ENCODE measurements at places on chromosomes 3 and 15.
A peak's percentile ranks its signal among the peaks of the same experiment; 100 is the strongest.

- DNase-seq, result no peak
Observed at GRCh38 chr3:123511726-123512125, 62.8 kb upstream of the ADCY5 start.

DNA sequence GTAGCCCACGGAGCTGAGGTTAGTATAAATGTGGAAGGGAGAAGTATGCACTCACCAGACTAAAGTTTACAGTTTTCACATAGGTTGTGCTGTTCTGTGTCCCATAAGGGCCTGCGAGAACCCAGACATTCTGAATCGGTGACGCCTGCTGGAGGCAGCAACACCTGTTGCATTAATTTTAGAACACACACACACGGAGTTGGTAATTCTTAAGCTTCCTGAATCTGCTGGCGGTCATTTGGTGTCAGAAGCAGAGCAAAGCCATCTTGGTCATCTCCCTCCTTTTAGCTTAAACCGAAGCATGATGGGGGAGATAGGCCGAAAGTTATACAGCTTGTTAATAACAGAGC lies 41.1 kb upstream of the AP3B2 start:
- peak; percentile 17 for DNase-seq

- no peak for DNase-seq
Observed at GRCh38 chr3:70914862-70915261, 602.4 kb upstream of the MDFIC2 start.

DNA sequence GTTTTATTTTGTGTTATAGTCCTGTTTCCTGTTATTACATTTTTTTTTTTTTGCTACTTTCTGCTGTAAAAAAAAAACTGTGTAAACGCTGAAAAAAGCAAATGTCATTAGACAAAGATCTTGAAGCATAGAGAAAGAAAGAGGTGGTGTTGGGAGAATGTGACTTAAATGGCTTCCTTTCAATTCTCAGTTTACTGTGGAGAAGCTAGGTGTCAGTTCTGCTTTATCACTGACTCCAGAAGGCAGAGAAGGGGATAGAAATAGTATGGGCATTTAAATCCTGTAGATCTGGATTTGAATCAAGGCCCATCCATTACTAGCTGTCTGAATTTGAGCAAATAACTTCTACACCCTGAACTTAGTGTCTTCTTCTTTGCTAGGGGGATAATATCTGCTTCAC lies 23.0 kb downstream of the PPM1L start:
- no peak for DNase-seq

DNA sequence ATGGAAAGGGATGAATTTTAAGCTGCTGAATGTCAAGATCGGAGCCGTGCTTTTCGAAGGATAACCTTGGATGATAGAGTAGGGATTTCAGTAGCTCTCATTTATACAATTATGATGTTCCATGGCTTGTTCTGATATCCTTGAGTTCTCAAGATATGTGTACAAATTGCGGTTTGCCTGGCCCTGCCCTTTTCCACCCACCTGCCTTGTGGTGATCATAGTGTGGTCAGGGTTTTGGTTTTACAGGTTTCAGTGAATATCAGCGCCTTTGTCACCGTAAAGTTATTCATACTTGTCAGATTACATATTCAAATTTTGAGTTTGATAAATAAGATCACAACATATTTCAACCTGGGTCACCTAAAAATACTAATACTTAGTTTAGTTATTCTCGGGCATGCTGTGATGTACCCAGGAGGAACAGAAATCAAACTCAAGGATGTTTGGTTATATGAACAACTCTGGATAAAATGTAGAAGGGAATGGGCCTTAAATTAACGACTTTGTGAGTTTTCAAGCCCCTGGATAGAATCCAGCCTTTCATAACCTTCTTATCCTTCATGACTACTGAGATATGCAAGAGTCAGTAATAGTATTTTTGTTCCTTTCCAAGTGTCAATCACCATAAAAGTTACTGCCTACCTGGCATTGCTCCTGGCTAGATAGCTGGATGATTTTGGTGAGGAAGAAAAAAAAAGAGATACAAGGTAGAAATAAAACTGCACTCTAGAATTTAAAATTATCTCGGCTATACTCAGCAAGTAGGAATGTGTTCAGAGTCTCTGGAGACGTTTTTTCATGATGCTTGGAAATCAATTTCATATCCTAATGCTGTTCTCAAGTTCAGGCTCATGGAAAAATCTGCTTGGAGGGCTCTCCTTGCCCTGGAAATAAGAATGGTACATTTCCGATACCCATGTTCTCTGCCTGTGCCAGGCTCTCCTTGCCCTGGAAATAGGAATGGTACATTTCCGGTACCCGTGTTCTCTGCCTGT lies 209.2 kb upstream of the TPRG1 start:
- DNase-seq, result no peak

DNA sequence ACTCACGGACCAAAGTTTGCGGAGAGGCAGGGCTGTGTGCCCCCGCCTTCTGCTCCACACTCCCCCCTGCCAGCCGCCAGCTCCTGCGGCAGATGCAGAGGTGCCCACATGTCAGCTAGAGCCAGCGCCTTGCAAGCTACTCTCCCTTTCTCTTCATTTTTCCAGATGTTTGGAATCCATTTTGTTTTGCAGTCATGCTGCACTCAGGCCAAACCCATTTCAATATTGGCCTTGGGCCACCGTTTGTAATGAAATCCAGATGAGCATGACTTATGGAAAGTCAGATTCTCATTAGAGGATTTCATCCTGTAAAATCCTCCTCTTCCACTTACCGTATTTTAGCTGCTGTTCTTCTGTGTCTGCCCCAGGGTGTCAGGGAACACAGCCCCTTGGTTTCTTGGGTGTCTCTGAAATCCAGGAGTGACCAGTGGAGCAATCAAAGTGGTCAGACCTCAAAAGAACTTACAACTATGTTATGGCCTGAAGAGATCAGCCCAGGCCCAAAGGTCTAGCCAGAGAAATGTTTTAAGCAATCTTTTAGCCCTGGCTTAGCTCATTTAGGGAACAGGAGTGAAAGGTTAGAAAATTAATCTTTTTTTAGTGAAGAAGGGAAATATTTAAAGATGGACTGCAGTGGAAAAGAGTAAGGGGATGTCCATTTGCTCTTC lies 65.8 kb downstream of the AAGAB start:
- peak; percentile 84 for DNase-seq

DNA sequence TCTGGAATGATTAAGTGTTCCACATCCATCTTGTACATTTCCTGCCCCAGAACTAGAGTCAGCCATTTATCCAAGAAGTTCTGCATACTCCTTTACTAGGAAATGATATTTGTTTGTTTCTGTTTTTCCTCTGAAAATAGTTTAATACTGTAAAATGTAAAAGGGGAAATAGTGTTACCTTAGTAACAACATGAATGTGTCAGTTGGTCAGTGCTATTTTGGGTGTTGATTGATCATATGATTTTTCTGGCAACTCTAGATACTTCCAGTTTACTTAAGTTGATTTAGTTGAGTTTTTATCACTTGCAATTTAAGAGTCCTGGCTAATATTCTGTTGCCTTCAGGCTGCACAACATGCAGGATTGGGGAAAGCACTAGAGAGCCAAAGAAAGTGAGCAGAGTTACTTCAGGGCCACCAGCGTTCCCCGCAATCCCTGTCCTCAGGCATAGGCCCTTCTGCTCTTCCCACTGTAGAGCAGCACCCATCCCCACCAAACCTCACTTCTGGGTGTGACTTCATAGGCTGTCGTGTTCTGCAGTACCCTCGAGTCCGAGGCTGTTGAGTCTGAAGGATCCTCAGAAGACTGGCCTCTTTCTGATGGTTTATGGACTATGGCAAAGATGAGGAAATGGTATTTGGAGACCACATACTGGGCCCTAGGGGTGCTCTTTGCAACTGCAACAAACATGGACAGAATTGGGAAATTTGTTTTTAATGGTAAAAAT lies 69.0 kb downstream of the CHD2 start:
- no peak for DNase-seq

DNA sequence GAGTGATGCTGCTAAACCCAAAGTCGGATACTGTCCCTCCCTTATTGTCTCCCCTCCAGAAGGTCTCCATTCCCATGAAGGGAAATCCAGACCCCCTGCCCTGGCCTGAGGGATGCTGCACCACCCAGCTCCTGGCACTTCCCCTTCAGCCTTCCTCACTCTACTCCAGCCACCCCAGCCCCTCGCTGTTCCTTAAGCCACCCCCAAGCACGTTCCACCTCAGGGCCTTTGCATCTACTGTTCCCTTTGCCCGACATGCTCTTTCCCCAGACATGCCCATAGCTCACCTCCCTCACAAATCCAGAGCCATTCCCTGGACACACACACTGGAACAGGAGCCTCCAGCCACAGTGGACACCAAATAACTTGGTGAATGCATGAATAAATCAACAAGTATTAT lies 8.1 kb downstream of the WNT7A start:
- no peak for DNase-seq

GRCh38 chr3:197504229-197504628 lies 51.5 kb downstream of the BDH1 start:
- no peak for DNase-seq

DNA sequence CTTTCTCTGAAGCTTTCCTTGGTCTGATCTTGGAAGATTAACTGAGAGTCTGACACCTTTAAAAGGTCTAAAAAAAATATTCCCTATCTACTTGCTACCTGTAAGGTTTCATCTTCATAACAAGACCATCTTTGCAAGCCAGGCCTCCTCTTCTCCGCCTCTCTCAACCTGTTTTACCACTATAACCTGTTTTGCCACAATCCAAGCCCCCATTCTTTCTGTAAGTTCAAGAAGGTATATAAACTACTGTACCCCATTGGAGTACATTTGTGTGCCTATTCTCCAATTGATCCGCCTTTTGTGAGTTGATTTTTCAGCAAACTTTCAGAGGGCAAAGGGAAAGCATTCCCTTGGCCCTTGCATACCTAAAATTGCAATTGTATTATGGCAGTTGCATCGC lies 319.3 kb upstream of the NECTIN3 start:
- DNase-seq, result no peak

GRCh38 chr3:133831966-133832801 lies 26.6 kb downstream of the SRPRB start:
- DNase-seq, result no peak

- peak; percentile 63 for DNase-seq
Observed at GRCh38 chr3:138234401-138235179, 47.5 kb downstream of the ARMC8 start.

DNA sequence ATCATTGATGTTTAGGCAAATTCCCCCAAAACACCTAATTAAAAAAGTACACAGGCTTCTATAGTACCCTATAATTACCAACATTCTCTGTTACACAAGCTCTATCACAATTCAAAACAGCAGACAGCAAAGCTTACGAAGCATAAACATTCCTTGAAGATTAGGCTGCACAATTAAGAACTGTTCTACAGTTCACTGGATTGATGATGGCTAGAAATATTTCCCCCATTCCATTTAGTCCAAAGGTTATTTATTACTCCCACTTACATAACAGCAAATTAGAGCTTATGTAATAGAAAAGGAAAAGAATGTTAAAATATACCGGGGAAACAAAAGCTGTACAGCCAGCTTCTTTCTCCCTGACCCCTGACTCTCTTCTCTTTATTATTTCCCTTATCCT lies 49.3 kb downstream of the UACA start:
- peak; percentile 34 for DNase-seq

GRCh38 chr15:93658026-93658816 lies 569.2 kb upstream of the RGMA start:
- no peak for DNase-seq

DNA sequence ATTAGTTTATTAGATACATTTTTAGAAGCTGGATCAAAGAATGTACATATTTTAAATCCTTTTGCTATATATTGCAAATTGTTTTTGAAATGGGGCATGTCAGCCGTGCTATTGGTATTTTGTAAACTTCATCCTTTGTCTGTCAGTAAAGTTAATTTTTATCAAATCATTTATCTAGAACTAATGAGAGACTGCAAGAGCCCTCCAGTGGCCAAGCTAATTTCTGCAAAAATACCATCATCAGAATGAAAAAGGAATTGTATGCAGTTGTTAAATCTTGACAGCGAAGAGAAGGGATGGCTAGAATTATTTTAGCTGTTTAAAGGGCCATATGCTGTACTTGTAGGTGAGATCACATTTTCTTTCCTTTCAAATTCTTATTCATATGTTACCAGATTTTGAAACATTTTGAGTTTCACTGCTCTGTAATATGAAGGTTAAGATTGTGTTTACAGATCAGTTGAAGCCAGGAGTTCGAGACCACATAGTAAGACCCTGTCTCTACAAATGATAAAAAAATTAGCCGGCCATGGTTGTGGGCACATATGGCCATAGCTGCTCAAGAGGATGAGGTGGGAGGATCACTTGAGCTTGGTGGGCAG lies 8.1 kb upstream of the CLDN11 start:
- DNase-seq, result peak; percentile 42

DNA sequence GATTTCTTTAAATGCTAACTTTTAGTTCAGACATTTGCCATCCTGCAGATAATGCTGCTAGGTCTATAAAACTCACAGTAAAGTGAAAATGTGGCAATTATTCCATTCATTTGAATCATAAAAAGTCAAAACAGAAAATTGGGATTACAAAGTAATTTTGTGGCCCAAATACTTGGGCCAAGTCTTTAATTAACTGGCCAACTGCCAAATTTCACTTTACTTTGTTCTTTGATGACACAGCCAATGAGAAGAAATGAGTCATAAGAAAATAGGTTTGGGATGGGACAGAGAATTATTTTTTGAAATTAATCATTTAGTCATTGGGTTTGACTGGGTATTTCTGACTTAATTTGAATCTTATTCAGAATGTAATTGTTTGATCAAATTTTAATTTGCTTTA lies 89.8 kb upstream of the SLC2A2 start:
- peak; percentile 24 for DNase-seq

GRCh38 chr3:9976721-9977709 lies 9.6 kb downstream of the EMC3 start:
- DNase-seq, result peak; percentile 96

DNA sequence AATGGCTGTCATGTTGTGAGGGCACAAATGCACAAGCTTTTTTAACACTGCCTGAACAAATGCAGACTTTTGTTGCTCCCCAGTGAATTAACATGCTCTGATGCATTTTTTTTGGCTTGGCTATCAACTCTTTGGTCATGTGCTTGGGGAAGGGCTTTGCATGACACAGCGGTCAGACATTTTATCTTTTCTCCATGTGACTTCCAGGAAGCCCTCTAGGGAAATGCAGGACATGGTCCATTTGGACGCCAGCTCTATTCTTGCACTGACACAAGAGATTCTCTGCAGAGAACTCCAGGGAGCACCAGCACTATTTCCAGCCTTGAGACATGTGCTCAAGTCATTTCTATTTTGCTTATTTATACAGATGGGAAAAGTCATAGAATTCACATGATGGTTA lies 46.2 kb downstream of the NEK11 start:
- no peak for DNase-seq

DNA sequence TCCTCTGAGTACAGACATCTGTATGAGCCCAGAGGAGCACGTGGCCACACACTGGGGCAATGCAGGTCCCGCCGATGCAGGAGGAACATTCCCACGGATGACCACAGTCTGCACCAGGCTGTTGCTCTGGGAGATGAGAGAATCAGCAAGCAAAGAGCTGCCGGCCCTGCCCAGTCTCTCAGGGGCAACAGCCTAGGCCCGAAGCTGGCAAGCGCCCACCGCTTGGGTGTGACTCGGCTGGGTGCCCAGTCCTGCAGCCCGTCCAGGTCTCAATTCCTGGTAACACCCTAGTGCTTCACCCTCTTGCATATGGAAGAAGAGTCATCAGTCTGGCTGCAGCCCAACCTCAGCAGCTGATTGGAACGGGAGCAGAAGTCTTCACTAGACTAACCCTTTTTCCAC lies 153.7 kb upstream of the HES1 start:
- DNase-seq, result peak; percentile 75

GRCh38 chr3:30277494-30277893 lies 328.9 kb upstream of the TGFBR2 start:
- DNase-seq, result no peak

- peak; percentile 15 for DNase-seq
Observed at GRCh38 chr15:72982714-72983113, 69.5 kb upstream of the NEO1 start.
